RCC 7860 (cell line): ENCODE measurements at places on chromosomes 11 and 22.

DNA sequence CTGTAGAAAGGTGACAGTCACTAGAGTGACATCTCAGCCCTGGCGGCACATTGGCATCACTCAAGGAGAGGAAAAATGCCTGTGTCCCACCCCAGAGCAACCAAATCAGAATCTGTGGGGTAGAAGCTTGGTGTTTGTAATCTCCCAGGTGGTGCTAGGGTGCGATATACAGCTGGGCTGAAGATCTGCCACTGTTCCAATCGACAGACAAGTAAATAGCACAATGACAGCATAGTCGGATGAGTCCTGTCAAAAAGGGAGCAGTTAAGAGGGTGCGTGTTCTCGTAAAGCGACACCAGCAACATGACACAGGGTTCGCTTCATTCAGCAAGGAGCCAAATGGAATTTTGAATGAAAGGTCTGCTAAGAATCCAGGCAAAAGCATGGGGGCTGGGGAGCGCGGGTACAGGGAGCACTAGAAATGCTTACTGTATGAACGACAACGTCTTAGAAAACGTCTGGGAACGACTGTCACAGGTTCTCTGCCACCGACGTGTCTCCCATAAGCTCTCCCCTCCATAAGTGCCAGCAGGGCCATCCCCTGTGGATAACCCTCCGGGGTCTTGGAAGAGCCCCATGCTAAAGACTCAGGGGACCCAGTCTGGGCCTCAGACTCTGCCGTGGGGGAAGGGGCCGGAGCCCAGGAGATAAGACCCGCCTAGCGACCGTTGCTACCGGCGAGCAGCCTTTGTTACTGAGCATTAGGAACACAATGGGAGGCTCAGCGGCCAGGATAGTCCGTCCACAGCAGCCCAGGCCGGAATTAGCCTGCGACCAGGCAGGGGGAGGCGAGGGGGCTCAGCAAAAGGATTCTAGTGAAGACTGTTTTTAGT is 20.8 kb downstream of the ADA2 start:
- DNase-seq, result no peak

DNA sequence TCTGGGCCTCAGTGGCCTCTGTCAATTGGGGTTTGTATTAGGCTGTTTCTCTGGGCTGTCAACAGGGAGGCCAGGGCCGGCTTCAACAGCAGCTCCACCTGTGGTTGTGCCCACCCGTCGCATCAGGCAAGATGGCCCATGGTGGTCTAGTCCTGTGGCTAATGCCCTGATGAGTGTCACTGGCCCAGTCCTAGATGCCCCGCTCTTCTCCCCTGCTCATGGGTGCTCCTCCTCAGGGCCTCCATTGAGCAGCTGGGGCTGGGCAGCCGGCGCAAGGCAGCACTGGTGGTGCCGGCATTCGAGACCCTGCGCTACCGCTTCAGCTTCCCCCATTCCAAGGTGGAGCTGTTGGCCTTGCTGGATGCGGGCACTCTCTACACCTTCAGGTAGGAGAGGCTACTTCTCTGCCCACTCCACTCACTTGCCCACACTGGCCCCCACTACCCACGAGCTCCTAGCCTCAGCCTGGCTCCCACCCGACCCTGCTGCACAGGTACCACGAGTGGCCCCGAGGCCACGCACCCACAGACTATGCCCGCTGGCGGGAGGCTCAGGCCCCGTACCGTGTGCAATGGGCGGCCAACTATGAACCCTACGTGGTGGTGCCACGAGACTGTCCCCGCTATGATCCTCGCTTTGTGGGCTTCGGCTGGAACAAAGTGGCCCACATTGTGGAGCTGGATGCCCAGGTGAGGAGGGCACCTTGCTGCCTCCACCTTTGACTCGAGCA is 5.4 kb downstream of the LARGE2 start:
- no peak for DNase-seq

DNA sequence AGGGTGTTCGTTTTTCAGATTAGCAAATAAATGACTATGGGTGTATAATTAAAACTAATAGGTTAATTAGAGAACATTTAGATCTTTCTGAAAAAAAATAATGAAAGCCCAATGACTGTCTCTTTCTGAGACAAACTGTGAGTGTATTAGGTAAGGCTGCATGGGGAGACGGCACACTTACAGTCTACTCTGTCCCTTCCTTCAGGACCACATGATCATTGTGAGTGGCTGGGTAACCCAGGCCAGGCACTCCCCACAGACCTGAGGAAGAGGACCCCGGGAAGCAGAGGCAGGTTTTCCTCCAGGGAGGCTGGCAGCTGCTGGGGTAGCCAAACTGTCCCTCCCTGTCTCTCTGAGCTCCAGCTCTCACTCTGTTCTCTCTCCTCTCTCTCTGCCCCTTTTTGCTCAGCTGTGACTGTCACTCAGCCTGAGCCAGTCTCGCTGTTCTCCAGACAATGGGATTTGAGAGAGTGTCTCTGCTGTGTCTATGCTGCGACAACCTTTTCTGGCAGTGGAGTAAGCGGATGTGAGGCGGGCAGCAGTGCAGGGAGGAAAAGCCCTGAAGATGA is 83.1 kb upstream of the NCAM1 start:
- DNase-seq, result no peak

GRCh38 chr11:76236092-76236999 is 30.0 kb upstream of the WNT11 start:
- DNase-seq, result no peak

DNA sequence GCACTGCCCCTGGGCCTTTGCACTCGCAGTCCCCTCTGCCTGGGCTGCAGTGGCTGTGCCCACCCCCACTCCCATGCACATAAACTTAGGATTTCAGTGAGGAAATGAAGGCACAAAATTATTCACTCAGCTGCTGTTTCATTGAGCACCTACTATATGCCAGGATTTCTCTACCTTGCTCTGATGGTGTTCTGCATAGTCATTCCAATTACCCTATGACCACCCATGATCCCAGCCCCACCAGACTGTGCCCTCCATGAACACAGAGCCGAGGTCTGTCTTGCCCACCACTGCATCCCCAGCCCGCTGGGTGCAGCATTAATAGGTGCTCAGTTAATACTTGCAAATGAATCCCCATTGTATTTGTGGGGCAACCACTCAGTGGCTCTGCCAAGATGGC is 10.9 kb downstream of the CYTH4 start:
- no peak for DNase-seq

- no peak for DNase-seq
Measured at GRCh38 chr11:130369141-130369691, 54.5 kb upstream of the ZBTB44 start.

- peak; percentile 64 for DNase-seq
Measured at GRCh38 chr11:119594639-119595249, 134.3 kb downstream of the NECTIN1 start.

- no peak for DNase-seq
Measured at GRCh38 chr11:94678901-94679300, 89.3 kb upstream of the AMOTL1 start.

DNA sequence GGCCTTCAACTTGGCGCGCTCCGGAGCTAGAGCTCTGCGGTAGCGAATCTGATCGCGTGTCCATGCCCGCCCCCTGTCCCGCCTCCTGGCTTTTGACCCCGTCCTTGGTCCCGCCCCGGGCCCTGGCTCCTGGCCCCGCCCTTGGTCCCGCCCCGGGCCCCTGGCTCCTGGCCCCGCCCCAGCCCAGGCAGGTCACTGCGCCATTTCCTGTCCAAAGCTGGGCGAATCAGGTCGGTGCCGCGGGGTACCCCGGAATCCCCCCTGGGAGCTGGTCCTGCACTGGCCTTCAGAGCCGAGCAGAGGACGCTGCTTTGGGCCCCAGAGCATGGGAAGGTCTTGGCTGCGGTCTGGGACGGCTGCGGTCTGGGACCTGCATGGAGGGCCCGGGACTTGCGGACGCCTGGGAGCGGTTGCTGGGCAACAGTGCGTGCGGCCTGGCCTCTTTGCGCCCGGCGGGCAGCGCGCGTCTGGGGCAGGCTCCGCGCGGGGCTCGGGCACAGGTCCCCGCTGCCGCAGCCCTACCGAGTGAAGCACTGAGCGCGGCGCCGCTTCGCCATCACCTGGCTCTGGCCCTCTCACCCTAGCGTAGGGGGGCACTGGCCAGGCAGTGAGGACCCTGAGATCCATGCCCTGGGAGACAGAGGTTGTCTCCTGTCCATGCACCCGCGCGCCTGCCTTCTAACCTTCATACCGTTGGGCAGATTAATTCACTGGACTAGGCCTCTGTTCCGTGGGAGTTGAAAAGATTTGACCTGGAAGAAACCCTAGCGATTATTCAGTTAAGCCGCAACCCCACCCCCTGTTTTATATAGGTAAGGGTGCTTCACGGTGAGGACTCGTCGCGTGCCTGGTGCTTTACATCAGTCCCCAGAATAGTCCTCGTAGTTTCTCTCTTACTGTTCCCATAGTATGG is at the start of gene TTC12:
Gene TTC12, plus strand, starts transcription at position 195 of the 913 bp plus-strand sequence. CDS start 1,675 bp downstream, outside the sequence.
- DNase-seq, result peak; percentile 69

DNA sequence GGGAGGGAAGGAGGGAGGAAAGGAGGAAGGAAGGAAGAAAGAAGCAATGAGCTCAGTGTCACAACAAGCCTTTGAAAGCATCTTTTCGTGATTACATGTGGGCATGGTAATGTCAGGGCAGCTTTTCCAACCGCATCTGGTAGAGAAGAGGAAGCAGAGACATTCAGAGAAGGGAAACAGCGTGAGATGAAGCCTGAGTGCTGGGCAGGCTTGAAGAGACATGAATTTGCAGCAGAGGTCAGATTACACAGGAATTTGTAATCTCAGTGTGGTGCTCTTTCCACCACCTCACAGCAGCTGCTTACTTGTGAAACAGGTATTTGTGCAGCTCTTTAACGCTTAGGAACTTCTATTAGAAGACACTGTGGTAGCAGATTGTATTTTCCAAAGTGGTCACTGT is 289.5 kb upstream of the C11orf87 start:
- DNase-seq, result no peak

GRCh38 chr22:40975366-40975765 is 24.2 kb downstream of the RBX1 start:
- no peak for DNase-seq

GRCh38 chr11:4138497-4138896 is 43.9 kb downstream of the RRM1 start:
- DNase-seq, result no peak

DNA sequence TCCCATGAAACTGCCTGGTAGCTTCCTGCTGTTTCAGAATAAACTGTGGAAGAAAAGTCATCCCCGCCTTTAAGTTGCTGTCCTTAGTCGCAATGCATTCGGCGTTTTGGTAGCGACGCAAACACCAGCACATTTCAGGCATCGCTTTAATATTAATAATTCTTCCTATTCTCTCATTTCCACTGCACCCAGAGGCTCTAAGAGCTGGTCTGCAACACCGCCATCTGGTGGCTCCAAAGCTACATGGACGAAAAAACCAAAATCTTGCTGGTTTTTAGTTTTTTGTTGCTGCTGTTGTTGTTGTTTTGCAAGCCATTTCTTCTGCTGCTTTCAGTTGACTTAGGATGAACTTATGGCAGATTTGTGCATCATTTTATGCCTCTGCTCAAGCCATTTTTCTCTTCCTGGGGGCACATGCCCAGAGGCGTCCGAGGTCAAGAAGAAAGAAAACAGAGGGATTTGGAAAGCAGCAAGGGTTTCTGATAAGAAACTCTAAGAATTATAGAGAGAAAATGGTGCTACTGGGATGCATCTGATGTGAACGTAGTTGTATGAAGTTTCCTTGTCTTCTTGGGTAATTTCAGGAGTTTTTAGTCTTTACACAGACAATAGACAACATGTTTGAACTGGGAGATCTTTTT is 345.4 kb upstream of the KIRREL3 start:
- no peak for DNase-seq

DNA sequence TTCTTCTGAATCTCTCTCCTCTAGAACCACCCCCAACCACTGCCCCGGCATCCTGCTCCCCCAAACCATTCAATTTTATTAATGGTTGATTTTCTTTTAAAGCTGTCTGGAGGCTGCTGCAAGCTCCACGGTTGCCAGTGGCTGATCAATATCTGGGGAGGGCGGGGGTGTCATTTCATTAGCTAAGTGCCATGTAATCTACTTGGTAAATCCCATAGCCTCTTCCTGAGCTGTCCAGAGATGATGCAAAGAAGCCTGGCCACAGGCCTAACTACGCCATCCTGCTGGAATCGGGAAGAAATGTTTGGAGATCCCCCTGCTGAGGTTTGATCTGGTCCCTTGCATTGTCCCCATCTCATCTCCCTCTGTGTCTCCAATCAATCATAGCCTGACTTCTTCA is 440.1 kb downstream of the MIAT start:
- DNase-seq, result no peak
